ENCODE measurements at places on chromosomes 5 and 9. TPM values are rescaled to one million over a fixed set of nuclear protein-coding genes. Genes with fewer than 3 reads are reported as not detected.

IFNK gene
- total RNA-seq, result not detected

DNA sequence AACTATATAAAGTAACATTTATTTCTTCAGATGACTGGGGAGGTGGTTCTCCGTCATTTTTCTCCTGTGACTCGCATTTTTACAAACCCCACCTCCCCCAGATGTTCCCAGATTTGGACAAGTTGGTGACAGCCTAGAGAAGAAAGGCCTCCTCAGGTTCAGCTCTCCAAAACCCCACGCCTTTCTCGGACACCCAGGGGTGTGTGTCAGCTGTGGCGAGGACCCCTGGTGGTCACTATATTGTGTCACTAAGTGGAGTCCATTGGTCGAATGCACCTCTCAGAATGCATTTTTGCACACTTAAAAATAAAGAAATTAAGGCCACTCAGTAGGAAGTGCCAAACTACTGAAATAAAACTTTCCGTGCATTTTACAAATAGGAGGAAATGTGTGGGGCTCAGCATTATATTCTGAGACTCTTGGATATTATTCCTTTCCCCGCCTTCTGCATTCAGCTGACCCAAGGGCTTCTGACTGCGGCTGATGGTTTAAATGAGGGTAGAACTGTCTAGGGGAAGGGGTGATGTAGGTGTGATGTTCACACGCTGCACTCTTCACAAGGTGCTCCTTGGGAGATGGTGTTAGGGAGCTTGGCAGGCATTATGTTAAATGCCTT, 47.6 kb downstream of the ACO1 start:
- no peak for DNase-seq

DNA sequence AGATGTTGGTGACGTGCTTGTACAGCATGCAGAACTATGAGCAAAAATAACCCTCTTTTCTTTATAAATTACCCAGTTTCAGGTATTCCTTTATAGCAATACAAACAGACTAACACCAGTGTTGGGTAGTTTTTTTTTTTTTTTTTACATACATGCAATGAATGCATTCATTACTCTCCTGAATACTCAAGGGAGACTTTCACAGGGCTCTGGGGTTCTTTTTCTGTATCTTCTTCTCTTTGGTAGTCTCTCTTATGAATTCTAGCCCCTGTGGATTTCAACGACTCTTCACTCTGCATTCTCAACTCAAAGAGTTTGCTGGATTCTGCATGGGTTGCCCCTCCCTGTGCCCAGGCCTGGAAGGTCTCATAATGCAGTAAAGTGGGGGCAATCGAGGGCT, 27.8 kb downstream of the PTTG1 start:
- no peak for DNase-seq

DNA sequence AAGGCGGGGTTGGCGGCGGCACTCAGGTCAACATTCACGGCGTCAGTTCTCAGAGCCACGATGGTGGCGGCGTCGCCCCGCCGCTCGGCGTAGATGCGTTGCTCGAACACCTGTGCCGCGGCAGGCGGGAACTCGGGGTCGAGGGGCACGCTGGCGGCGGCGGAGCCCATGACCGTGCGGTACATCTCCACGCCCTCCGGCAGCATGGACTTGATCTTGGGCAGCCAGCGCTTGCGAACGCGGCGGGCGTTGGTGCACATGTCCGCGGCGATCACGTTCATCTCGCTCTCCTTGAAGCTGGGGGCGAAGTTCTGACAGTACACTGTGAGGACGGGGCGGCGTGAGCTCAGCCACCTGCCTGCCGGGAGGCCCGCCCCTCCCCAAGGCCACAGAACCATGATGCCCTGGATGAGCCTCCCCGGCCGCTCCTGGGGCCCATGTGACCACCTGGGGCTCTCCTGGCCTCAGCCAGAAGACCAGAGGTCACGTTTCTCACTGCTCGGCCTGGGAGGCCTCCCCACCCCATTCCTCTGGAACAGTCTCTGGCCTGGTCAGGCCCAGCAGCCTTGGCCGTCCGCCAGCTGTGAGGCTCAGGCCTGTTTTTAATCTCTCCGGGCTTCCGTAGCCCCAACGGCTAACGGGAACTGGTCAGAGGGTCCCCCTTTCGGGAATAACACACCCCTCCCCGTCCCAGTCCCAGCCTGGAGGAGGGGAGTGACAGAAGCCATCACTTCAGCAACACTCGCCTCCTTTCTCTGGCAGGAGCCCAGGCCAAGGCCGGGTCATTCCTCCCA, 50.7 kb upstream of the UBAC1 start:
- DNase-seq, result no peak

- peak; percentile 95 for DNase-seq
These were observed 14.3 kb upstream of the GPX3 start for GRCh38 chr5:151005950-151006576.

Measured in suprapubic skin (tissue), 4 donors.